ENCODE measurements at places on chromosomes 6 and 20.

- no peak for DNase-seq
Measured at GRCh38 chr6:3811191-3811590, 38.0 kb upstream of the FAM50B start.

DNA sequence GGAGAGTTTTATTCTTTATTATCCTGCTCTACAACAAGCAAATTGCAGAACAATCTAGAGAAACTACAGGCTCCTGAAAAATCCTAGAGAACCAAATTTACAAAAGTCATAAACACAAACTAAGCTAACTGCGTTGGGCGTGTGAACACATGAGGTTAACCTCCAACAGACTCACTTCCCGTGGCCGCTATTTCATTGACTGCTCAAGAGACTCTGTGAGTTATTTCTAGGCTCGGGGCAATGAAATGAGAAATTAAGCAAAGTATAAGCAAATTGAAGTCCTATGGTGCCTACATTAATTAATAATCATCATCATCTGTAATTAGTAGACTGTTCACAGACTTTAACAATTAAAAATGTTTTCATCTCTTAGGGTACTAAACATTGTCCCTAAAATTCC, 100.0 kb downstream of the MBOAT1 start:
- DNase-seq, result no peak

DNA sequence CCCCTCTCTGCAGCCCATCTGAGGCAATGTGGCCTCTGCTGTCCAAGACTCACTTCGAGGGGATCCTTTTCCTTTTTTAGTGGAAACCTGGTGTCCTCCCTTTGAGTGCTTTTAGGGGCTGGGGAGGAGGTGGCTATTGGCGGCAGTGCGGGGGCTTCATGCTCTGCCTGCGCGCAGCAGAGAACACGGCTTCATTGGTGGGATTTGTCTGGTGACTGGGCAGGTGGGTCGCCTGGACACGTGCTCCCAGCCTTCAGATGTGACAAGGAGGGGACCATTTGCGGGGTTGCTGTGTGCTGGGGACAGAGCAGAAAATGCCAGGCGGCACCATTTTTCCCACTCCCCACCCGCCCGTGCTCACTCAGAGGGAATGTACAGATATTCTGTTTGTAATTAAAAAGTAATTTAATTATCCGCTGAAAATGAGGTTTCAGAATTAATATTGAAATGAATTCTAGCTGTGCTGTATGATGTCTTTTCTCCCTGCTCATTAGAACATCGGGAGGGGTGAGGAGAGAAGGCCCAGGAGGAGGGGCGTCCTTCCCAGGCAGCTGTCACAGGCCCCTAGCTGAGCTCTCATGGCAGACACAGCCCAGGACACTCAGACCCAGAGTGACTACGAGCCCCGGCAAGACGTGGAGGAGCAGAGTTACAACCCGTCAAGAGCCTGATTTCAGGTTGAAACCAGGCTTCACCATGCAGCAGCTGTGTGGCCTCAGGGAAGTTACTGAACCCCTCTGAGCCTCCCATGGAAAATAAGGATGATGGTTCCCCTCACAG, 417.2 kb upstream of the SULF2 start:
- DNase-seq, result no peak

GRCh38 chr20:33677991-33678702, 3.9 kb upstream of the NECAB3 start:
- DNase-seq, result no peak

DNA sequence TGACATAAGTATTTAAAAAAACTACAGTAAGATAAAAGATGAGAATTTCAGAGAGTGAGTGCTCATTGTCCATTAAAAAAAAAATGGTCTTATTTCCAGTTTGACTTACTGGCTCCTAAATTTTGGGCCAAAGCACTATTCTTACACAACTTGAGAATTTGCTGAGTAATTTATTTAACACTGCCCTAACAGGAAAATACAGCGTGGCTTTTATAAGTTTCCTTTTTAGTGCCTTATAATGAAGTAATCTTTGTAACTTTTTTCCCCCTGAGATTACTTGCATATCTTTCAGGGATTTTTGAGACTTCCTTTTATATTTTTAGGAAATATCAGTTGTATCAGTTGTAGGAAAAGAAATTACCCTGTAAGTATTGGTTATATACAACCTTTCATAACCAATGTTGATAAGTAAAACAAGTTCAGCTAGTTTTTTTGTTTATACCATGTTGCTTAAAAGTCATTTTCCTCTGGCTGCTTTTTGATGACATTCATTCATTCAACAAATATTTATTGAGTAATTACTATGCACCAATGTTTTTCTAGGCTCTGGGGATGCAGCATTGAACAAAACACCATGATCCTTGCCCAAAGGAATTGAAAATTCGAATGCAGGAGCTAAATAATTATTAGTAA, 106.4 kb upstream of the SGK1 start:
- DNase-seq, result no peak

- DNase-seq, result no peak
Measured at GRCh38 chr6:88164061-88164460, 2.1 kb downstream of the CNR1 start.

DNA sequence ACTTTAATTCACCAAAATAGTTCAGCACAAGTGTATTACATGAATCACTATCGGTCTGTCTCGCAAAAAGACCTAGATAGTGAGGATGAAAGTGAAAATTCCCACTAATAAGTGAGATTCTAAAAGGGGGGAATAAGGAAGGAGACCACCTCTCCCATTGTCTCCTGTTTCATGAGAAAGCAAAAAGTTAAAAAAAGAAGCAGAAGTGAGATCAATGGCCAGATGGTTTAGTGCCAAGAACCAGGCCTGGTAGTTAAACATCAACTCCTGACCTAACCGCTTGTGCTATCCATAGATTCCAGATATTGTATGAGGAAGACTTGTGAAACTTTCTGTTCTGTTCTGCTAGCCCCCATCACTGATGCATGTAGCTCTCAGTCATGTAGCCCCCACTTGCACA, 293.0 kb downstream of the RNGTT start:
- DNase-seq, result no peak

All from stimulated activated CD4-positive, alpha-beta T cell treated with anti-CD3 and anti-CD28 coated beads, TNF-alpha, amount 100 ng/mL, for 48 hours (primary cell).